ENCODE measurements at places on chromosomes 7 and 10. TPM values are rescaled to one million over a fixed set of nuclear protein-coding genes. Genes with fewer than 3 reads are reported as not detected.

Gene CHN2
- total RNA-seq: 0.56 TPM

Gene CNPY1
- not detected for total RNA-seq

Gene TEX36
- total RNA-seq: not detected

Gene ARHGEF5
- 2.6 TPM for total RNA-seq

Gene TYW1B
- 1.2 TPM for total RNA-seq

Gene ITPRID1
- not detected for total RNA-seq

Gene GPR146
- 4.4 TPM for total RNA-seq

Gene SFTPA1
- not detected for total RNA-seq

Gene KIF11
- 6.6 TPM for total RNA-seq

Gene PRSS37
- total RNA-seq: not detected

DNA sequence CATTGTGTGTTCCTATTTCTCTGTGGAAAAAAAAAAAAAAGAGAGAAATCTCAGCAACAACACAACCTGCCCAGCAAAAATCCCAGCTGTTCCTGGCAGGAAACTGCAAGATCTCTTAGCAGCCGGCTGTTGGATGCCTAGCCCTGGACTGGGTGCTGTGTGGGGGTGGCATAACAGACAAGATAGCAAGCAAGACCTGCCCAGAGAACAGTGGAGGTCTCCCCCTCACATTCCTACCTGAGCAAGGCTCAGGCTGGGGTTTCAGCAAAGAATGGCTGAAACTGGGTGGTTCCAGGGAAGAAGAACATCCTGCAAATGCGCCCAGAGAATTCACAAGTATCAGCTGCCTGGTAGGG lies 248.8 kb upstream of the ZMIZ1 start:
- peaks cover 8% of the 10 kb centered on the region for H3K4me1 ChIP-seq
- no peak for DNase-seq
- no peak overlapping the region for H3K27ac ChIP-seq
- H3K27me3 ChIP-seq: no peaks in the 10 kb centered on the region
- no peaks in the 10 kb centered on the region for H3K36me3 ChIP-seq

DNA sequence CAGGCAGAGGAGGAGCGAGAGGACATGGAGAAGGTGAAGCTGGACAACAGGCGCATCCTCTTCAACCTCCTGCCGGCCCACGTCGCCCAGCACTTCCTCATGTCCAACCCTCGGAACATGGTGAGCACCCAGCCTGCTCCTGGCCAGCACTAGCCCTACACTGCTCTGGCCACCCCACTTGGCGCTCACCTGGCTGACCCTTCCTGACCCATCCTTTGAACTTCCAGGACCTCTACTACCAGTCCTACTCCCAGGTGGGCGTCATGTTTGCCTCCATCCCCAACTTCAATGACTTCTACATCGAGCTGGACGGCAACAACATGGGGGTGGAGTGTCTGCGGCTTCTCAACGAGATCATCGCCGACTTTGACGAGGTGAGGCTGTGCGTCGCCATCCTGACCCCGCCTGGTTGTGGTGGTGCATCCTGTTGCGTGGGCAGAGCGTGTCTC lies 129.2 kb downstream of the ADCY1 start:
- peak; percentile 54 for DNase-seq
- H3K4me1 ChIP-seq: no peaks in the 10 kb centered on the region
- no peak overlapping the region for H3K4me3 ChIP-seq
- H3K27ac ChIP-seq: no peak overlapping the region
- peaks cover 24% of the 10 kb centered on the region for H3K27me3 ChIP-seq

DNA sequence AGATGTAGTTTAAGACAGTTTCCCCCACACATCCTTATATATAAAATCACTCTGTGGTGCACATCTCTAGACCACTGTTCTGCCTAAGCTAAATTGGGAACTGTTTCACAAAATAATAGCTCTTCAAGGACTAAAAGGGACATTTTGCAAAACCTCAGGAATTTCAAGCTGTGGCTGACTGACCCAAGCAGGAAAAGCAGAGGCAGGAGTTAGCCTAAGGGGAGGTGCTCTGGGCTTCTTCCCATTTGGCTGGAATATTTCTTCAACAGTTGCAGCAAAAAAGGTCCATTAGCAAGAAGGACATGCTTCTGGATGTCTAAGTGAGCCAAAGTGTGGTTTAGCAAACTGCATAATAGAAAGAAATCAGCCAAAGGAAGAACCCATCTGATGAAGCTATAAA lies 551.2 kb upstream of the ANKRD30A start:
- no peaks in the 10 kb centered on the region for H3K36me3 ChIP-seq
- H3K27me3 ChIP-seq: no peaks in the 10 kb centered on the region
- H3K27ac ChIP-seq: peak overlapping the region; percentile 56
- DNase-seq: no peak
- no peak overlapping the region for H3K4me3 ChIP-seq
- peaks cover 21% of the 10 kb centered on the region for H3K4me1 ChIP-seq

- no peaks in the 10 kb centered on the region for H3K27me3 ChIP-seq
- no peak overlapping the region for H3K27ac ChIP-seq
- DNase-seq: no peak
- no peak overlapping the region for H3K4me3 ChIP-seq
- H3K4me1 ChIP-seq: peaks cover 21% of the 10 kb centered on the region
Measured at GRCh38 chr10:14550471-14550981, 219.8 kb upstream of the FRMD4A start.

DNA sequence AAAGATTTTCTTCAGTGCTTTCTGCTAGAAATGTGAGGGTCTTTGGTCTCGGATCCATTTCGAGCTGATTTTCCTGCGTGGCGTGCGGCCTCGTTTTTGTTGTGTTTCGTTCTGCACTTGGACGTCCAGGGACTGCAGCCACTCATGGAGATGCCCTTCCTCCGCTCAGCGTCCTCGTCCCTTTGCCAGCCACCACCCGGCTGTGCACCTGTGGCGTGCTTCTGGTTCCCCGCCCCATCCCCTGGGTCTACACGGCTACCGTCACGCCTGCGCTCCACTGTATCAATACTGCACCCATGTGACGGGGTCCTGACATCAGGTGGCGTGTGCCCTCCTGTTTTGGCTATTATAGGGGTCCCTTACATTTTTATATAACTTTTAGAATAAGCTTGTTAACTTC lies 42.7 kb upstream of the NKX6-2 start:
- no peak overlapping the region for H3K4me3 ChIP-seq
- no peaks in the 10 kb centered on the region for H3K36me3 ChIP-seq
- peaks cover 44% of the 10 kb centered on the region for H3K27me3 ChIP-seq
- no peaks in the 10 kb centered on the region for H3K4me1 ChIP-seq

GRCh38 chr7:133314084-133314483 lies 61.2 kb downstream of the EXOC4 start:
- H3K27ac ChIP-seq: no peak overlapping the region
- peaks cover 2% of the 10 kb centered on the region for H3K36me3 ChIP-seq
- peaks cover 33% of the 10 kb centered on the region for H3K4me1 ChIP-seq
- no peaks in the 10 kb centered on the region for H3K27me3 ChIP-seq
- H3K4me3 ChIP-seq: no peak overlapping the region

GRCh38 chr7:16320099-16320660 lies 101.2 kb downstream of the CRPPA start:
- H3K4me1 ChIP-seq: peaks cover under 1% of the 10 kb centered on the region
- H3K36me3 ChIP-seq: peaks cover 3% of the 10 kb centered on the region
- DNase-seq: no peak
- H3K27me3 ChIP-seq: no peaks in the 10 kb centered on the region

DNA sequence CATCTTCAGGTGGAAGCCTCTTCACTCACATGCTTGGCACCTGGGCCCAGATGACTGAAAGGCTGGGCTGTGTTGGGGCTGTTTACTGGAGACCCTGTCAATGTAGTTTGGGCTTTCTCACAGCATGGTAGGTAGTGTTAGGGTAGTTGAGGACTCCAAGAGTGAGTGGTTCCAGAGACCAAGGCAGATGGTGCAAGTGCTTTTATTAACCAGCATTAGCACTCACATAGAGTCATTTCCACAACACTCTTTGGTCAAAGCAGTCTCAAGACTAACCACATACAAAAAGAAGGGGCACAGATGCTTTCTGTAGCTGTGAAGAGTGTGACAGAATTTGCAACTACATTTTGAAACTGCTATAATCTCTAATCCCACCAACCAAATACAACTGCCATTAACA lies 135.0 kb downstream of the RTKN2 start:
- no peak overlapping the region for H3K4me3 ChIP-seq
- H3K27me3 ChIP-seq: no peaks in the 10 kb centered on the region
- H3K4me1 ChIP-seq: peaks cover 8% of the 10 kb centered on the region

DNA sequence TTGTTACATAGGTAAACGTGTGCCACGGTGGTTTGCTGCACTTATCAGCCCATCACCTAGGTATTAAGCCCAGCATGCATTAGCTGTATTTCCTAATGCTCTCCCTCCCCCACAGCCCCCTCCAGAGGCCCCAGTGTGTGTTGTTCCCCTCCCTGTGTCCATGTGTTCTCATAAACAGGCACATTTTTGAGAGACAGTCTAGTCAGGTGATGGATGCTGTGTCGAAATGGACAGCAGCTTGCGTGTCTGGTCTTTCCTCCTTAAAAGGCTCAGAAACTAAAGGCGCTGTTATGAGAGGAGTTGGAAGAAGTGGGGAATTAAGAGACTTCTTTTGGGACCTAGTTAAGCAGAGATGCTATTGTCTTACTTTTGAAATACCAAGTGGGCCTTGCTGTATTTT lies 296.0 kb downstream of the BBS9 start:
- no peaks in the 10 kb centered on the region for H3K27me3 ChIP-seq
- no peak overlapping the region for H3K27ac ChIP-seq
- H3K4me1 ChIP-seq: no peaks in the 10 kb centered on the region
- no peaks in the 10 kb centered on the region for H3K36me3 ChIP-seq

DNA sequence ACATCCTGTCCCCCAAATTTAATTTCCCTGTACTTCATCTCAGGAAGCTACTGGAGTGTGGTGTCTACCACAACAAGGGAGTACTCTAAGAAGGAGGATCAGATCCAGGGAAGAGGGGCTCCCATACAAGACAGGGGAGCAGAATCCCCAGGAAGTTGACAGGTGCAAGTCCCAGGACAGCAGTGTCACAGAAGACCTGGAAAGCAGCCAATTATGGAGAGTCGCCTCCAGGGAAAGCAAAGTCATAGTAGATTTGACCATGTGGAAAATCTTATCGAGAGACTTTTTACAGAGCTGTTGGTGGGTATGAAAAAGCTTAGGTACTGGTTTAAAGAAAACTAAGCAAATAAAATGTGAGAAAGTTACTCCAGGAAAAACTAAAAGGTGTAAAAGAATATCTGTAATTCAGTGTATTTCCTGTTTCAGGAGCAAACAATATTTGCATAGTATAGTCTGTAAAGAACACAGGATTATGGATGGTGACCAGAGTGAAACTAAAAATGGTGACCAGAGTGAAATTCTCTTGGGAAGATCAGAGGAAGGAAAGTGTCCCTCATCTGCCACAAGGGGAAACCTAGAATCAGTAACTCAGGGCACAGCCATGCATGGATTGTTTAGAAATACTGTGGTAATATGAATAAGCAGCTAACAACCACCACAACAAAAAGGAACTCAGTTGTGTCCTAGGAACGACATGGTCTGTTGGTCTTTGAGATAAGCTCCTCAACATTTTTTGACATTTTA lies 44.5 kb downstream of the LANCL2 start:
- H3K4me1 ChIP-seq: no peaks in the 10 kb centered on the region
- no peak for DNase-seq
- no peaks in the 10 kb centered on the region for H3K27me3 ChIP-seq
- H3K36me3 ChIP-seq: peaks cover 15% of the 10 kb centered on the region

GRCh38 chr7:90777041-90777440 lies 180.9 kb downstream of the CDK14 start:
- H3K27ac ChIP-seq: no peak overlapping the region
- DNase-seq: no peak
- no peak overlapping the region for H3K4me3 ChIP-seq
- peaks cover 2% of the 10 kb centered on the region for H3K36me3 ChIP-seq

GRCh38 chr10:8279598-8279997 lies 225.1 kb downstream of the GATA3 start:
- H3K27me3 ChIP-seq: peaks cover 6% of the 10 kb centered on the region

DNA sequence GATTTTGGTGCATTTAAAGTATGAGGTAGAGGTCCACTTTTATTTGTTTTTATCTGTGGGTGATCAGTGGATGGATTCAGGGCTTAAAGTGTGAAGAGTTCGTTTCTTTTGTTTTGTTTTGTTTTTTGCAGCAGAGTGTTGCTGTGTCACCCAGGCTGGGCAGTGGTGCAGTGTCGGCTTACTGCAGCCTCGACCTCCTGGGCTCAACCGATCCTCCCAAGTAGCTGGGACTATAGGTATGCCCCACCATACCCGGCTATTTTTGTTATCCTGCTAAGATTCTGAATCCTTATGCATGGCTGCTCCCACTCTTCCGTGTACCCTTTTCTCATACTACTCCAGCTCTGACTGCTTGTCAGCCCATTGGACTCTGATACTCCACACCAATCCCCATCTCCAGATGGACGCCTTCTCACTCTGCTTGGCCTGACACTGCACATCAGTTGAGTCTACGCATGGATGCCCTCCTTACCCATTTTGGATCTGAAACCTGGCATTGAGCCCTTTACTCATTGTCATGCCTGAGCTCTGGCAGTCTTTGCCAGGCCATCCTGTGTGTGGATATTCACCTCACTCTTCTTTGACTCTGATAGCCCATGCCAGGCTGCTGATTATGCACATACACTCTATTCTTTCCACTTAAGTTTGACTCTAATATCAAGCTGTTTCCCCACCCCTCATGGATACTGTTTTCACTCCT lies 119.5 kb downstream of the CCSER2 start:
- H3K4me3 ChIP-seq: no peak overlapping the region
- no peaks in the 10 kb centered on the region for H3K27me3 ChIP-seq
- H3K27ac ChIP-seq: no peak overlapping the region
- H3K4me1 ChIP-seq: no peaks in the 10 kb centered on the region
- peaks cover 16% of the 10 kb centered on the region for H3K36me3 ChIP-seq
- no peak for DNase-seq

DNA sequence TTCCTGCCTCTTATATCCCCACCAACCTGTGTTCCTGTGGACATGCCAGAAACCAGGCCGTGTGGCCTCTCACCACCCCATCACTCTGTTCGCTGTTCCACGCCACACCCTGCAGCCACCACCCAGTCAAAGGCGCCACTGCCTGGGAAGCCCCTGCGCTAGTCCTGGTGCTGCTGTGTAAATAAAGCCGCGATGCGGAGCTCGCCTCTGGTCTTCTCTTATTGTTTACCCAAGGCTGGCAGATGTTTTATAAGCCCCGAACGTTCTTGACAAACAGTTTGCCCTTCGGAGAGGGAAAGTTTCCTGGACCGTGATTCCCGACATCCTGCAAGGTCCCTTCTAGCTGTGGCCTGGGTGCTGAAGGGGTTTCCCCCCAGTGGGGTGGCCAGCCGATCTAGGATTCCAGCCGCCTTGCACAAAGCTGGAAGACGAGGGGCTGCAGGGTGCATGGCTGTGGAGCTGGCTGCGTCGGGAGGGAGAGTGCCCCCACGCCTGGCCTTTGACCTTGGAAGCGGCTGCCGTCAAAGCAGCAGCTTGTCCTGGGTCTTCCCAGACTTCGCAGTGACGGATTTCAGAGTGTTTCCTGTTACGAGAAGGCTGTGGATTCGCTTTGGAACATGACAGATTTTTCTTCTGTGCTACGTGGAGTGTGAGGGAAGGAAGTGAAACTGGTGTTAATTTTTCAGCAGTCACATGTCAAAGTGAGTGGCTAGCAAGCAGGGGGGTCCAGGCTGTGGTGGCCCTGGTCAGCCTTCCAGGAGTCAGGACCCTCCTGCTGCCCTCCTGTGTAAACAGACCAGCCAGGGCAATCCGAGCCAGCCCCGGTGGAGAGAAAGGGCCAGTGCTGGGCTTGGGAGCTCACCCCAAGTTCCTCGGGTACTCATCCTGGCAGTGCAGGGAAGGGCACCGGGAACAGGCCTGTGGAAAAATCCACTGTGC lies 61.6 kb downstream of the LHPP start:
- no peaks in the 10 kb centered on the region for H3K27me3 ChIP-seq
- peak overlapping the region; percentile 54 for H3K27ac ChIP-seq
- H3K4me1 ChIP-seq: peaks cover 13% of the 10 kb centered on the region

- H3K4me3 ChIP-seq: no peak overlapping the region
- H3K4me1 ChIP-seq: peaks cover 11% of the 10 kb centered on the region
- peaks cover 25% of the 10 kb centered on the region for H3K27me3 ChIP-seq
- DNase-seq: no peak
- H3K27ac ChIP-seq: no peak overlapping the region
Measured at GRCh38 chr10:96289218-96289910, 14.9 kb upstream of the DNTT start.
